CD4-positive, alpha-beta T cell treated with Interleukin-6 at 100 ng/mL for 8 hours (primary cell): ENCODE measurements at places on chromosomes 16 and 17.

DNA sequence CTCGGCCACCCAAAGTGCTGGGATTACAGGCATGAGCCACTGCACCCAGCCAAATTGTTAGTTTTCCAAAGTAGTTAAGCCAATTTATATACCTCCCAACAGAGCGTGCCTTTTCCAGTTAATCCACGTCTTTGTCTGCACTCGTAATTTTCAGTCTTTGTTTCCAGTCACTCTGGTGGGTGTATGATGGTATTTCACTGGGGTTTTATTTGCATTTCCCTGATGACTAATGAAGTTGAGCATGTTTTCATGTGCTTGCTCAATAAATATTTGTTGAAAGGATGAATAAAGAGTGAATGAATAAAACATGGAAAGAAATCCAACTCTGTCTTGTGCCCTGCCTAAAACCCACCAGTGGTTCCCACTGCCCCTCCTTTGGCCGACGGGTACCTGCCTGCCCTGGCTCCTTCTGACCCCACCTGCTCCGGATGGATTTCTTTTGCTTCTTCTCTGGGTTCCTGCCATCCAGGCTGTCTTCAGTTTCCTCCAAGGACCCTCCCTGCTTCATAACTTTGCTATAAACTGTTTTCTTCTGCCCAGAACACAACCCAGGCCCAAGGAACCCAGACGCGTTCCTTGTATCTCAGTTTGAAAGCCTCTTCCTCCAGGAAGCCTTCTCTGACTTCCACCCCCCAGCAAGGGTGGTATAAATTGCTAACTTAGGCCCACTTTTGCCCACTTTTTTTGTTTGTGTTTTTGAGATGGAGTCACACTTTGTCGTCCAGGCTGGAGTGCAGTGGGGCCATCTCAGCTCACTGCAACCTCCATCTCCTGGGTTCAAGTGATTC, 3.0 kb upstream of the ABCC1 start:
- no peak for DNase-seq

- no peak for DNase-seq
Observed at GRCh38 chr17:1034652-1035210, 37.8 kb downstream of the TIMM22 start.

GRCh38 chr17:66098040-66098439, 93.9 kb downstream of the CEP112 start:
- no peak for DNase-seq

DNA sequence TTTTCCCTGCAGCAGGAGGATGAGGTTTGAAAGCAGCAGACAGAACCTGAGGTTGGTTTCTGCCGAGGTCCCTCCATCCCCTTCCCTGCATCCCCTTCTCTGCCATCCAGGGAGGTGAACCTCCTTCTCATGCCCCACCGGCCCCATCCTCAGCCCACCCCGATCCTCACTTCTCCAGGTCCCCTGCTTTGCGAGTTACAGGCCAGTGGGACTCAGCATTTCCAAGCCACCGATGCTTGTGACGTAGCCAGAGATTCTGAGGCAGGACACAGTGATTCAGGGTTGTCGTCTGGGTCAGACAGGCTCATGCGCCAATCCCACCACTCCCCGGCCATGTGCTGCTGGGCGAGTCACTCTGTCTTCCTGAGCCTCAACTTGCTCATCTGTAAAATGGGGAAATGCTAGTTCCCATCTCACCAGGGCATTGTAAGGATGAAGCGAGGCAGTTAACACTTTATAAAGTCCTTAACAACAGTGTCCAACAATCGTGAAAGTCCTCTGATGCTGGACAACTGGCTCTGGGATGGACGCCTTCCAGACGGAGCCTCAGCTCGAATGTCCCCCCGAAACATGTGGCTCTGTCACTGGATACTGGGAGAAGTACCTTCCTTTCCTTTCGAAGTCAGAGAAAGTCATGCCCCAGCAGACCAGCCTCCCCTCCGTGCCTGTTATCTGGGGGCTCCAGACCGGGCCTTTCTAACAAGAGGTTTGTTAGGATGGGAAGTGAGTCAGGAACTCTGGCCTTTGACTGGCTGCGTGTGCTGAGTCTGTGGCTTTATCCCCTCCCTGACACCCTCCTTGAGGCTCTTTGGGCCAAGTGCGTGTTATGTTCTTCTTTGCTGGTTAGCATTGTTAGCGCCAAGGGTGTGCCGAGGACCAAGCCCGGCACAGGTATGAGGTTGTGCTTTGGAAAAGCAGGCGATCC, 21.9 kb downstream of the SEC14L5 start:
- DNase-seq: no peak

DNA sequence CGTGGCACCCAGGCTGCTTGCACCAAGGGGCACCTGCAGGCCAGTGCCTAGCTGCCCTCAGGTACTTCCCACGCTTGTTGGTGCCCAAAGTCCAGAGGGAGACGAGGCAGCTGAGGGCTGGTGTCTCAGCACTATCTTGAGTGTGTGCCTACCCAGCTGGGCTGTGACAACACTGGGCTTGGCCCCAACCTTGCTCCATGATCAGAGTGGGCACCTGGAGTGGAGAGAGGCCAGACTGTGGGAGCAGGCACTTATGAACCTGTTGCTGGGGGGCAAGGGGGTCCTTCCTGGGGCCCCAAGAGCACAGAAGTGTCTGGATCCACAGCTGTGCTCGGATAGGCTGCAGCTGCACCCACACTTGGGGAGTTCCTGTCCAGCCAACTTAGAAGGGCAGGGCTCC, 314.7 kb downstream of the KCNJ2 start:
- DNase-seq: no peak

DNA sequence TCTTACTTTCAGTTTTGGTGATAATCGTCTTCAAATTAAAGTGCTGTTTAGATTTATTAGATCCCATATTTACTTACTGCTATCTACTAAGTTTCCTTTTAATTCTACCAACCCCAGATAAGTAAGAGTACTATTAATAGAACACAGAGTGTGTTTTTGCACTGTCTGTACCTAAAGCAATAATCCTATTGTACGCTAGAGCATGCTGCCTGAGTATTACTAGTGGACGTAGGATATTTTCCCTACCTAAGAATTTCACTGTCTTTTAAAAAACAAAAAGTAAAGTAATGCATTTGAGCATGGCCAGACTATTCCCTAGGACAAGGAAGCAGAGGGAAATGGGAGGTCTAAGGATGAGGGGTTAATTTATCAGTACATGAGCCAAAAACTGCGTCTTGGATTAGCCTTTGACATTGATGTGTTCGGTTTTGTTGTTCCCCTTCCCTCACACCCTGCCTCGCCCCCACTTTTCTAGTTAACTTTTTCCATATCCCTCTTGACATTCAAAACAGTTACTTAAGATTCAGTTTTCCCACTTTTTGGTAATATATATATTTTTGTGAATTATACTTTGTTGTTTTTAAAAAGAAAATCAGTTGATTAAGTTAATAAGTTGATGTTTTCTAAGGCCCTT, 56.8 kb downstream of the HLF start:
- no peak for DNase-seq

- DNase-seq: no peak
Observed at GRCh38 chr16:10678655-10679054, 16.1 kb downstream of the TEKT5 start.

DNA sequence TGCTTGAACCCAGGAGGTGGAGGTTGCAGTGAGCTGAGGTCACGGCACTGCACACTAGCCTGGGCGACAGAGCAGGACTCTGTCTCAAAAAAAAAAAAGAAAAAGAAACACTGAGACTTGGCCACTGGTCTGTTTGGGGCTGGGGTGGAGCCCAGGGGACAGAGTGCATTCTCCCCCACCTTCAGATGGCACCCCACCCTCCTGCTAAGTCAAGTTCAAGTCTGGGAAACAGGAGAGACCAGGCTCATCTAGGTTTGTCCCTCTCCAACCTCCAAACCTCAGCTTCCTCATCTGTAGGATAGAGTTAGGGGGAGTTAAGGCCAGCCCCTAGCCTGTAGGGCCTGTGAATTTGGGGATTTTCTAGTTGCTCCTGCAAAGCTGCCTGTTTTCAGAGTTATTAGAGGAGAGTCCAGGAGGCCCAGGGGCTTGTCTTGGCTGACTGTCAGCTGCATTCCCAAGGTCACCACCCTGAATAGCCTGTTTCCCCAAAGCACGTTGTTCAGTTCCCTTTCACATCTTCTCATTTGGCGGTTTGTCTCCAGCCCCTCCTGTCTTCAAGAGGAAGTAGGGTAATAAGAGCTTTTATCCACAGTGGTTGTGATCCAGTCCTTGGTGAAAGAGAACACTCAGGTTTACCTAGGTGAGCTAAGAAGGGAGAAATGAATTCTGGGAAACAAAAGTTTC, 2.2 kb downstream of the MT3 start:
- no peak for DNase-seq

GRCh38 chr17:17114592-17115225, 72.5 kb downstream of the MPRIP start:
- DNase-seq: no peak

DNA sequence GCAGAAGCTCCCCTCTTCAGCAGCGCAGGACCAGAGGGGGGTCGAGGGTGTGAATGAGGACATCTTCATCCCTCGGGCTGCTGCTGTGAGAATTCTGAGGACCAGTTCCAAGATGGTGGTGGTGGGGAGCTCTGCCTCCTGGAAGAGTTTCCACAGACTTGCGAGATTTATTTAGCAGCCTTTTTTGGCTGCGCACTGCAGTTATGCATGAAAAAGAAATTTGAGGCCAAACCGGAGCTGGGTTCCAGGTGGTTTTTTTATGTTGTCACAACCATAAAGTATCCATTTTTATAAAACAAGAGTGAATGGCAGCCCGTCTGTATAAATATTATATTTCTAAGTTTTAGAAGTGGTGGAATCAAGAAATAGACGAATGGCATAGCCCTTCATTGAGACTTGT, 76.9 kb upstream of the CLEC18A start:
- DNase-seq: no peak

- DNase-seq: no peak
Observed at GRCh38 chr16:31714903-31715504, 158.6 kb upstream of the ZNF267 start.

DNA sequence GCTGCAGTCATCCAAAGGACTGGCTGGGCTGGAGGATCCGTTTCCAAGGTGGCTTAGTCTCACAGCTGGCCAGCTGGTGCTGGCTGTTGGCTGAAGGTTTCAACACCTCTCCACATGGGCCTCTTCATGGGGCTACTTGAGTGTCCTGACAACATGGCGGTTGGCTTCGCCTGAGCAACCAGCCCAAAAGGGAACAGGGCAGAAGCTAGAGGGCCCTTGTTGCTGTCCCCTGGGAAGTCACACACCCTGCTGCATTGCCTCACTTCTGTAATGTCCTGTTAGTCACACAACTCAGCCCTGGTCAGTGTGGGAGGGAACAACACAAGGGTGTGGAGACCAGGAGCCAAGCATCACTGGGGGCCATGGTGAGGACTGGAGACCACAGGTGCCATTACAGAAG, 36.6 kb downstream of the C16orf78 start:
- DNase-seq: no peak

- DNase-seq: no peak
Observed at GRCh38 chr16:51095890-51096626, 55.0 kb downstream of the SALL1 start.

DNA sequence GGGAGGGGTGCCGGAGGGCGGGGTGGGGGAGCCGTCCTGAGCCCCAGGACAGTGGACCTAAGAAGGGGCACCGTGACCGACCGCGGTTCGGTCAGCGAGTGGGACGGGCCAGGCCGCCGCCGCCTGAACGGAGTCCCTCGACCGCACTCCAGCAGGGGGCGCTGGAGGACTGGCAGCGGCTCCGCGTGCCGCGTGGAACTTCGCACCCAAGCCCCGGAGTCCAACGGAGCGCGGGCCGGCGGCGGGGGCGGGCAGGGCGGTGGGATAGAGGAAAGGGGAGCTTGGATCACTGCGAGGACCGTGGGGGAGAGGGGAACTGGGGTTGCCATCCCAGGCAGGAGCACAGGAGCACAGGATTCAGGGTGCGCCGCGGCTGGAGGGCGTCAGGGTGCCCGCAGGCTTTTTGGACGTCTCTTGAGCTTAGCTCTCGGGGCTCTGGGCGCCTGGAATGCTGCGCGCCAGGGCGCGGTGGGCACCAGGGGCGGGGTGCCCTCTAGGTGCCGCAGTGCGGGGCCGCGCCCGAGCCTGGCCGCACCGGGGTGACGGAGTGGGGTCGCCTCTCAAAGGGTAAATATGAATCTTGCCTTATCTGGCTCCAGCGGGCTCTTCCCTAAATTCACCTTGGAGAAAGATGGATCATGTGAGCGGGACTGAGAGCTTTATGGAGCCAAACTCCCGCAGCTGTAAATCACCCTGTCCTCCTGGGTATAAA, 379 bp upstream of the OTOP2 start:
- peak; percentile 56 for DNase-seq

DNA sequence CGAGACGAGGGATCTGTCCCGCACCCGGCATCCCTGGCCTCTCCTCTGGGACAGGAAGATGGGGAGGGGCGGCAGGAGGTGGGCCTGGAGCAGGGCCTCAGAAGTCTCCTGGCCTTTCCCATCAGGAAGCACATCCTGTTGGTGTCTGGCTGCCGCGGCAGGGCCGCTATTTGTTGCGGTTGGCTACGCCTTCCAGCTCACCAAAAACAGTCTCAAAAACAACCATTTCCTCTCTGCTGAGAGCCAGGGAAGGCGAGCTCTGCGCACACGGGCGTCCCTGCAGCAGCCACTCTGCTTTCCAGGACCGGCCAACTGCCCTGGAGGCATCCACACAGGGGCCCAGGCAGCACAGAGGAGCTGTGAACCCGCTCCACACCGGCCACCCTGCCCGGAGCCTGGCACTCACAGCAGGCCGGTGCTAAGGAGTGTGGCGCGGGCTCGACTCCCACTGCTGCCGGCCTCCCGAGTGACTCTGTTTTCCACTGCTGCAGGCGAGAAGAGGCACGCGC, at the start of gene TMEM204:
Gene TMEM204 (plus strand): TSS at position 224 of the 509 bp plus-strand sequence. CDS start 610 bp downstream, outside the sequence.
- peak; percentile 50 for DNase-seq
